ENCODE measurements at places on chromosomes 7 and 10.

DNA sequence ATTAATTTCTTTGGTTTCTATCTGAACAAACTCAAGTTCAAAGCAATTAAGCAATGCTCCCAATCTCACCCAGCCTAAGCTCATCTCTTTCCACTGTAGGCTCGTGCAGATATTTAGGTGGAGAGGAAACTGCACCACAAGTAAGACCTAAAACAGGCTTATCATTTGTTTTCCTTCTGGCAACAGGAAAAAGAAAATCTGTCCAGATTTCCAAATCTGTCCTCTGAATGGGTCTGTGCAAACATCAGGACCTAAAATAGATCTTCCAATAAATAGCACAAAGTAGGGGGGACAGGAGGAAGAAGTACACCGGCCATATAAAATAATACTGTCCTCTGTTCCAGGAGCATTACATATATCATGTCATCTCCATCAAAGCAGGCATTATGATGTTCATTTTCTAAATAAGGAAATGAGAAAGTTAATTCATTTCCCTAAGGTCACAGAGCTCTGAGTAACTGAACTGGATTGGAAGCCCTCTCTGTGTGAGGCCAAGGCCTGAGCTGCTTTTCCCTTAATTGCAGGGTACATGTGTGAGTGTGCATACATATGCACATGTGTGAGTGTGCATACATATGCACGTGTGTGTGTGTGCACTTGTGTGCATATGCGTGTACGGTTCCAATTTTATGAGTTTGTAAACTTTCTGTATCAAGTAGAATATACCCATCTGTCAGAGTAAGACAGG is 92.8 kb upstream of the PARD3 start:
- no peak for DNase-seq

DNA sequence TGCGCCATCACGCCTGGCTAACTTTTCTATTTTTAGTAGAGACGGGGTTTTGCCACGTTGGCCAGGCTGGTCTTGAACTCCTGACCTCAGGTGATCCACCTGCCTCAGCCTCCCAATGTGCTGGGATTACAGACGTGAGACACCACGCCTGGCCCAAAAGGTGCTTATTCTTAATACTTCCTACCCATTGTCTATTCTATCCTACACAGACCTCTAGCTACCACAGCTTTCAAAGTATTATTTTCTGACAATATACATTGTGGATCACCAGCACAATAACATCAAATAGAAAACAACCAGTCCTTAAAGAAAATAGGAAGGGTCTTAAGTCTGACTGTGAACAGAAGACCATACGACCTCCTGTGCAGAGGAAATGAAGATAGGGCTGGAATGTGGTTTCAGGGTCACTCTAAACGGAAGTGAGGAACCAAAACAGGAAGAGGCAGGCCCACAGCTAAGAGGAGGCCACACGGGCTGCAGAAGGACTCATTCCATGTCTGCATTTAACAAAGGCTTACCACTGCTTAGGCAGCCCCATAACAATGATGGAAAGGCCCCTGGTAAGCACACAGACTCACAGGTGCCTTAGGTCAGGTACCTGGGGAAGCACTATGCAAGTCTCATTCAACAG is 115.2 kb downstream of the ZFAND4 start:
- DNase-seq: no peak

GRCh38 chr7:80347173-80347572 is 164.7 kb downstream of the GNAT3 start:
- DNase-seq: no peak

GRCh38 chr10:101155896-101156295 is 24.8 kb downstream of the TLX1 start:
- no peak for DNase-seq

GRCh38 chr10:56622335-56622973 is 261.4 kb upstream of the ZWINT start:
- DNase-seq: no peak

DNA sequence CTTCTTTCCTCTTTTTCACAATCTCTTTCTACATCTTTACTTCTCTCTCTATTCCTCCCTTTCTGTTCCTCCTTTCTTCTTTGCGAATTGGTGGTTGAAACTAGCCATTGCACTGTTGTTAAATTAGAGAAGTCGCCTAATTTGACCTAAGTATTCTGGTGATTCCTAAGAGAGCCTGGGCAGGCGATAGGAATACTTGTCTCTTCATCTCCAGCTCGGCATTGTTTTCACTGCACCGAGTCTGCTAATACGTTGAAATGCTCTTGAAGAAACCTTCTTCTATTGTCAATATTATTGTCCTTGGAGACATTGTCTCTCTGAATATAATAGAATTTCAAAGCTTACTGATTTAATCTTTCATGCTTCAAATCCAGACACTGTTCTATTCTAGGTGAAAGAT is 31.7 kb downstream of the KCND2 start:
- DNase-seq: no peak

DNA sequence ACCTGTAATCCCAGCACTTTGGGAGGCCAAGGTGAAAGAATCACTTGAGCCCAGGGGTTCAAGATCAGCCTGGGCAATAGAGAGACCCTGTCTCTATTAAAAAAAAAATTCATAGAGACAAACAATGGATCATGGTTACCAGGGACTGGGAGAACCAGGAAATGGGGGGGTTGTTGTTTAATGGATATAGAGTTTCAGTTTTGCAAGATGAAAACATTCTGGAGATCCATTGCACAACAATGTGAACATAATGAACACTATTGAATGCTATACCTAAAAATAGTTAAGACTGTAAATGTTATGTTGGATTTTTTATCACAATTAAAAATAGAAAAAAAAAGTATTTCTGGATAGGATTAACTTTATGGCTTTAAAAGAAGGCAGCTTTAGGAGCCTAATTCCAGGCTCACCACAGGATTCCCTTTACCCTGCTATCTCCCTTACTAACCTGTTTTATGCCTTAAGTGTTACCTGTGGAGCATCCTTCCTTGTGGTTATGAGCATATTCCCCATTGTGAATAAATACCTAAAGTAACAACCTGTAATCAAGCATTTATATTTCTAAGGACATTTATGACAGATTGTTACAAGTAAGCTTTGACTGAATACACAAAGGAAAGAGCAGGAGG is 45.1 kb upstream of the SGCE start:
- DNase-seq: no peak

Data from HEK293T (cell line).